ENCODE measurements at places on chromosomes 2 and 18.

DNA sequence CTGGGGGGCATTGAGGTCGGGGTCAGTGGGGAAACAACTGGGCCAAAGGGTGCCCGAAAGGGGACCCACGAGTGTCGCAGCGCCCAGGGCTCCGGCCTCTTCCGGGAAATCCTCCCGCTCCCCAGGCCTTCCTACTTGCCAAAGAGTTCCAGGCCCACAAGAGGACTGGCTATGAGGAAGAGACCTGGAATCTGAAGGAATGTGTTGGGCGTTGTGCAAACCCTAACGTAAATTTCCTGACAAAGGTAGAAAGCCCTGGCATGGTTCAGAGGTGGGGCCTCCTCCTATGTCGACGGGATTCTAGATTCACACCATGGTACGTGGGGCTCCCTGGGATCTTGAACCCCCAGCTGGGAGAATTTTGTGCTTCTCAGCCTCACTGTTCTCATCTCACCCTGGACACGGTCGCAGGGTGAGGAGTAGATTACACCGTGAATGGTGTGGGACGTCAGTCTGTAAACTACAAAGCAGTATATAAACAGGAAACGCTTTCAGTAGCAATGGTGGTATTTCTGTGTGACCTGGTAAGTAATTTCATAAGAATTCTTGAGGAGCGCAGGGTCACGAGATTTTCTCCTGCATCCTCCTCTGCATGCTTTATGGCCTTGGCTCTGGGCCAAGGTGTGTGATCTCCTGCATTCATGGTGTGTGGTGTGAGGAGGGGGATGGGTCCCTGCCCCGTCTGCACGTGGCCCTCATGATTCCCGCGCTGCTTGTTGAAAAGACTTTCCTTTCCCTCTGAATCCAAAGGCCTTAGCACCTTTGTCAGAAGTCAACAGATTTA lies 868 bp downstream of the HSBP1L1 start:
- no peak for DNase-seq

DNA sequence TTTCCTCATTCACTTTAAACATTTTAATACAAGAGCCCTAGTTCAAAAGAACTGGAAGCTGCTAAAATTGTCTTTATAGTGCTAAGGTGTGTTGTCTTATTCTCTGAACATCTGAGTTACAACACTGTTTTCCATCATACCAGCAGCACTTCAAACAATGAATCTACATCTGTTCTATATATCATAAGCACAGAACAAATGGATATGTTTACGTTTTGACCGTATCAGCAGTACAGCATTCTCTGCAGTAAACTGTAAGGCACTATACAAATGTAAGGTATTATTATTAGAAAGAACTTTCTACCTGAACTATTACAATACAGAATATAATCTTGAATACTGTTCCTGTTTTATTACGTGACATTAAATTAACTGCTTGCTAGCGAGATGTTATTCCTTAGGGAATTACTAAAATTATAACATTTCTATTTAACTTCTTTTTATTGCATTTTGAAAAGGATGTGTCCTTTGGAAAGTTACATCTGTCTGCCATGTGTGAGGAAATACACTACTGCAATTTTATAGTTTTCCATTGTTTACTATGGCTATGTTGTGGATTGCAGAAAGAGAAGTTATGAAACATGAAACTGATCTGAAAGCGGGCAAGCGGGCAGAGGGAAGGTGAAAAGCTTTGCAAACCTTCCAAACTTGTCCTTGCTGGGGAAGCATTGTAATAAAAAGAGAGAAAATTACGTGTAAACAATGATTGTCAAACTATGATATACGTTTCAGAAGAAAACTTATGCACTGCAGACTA lies 13.7 kb downstream of the NCKAP1 start:
- DNase-seq = no peak

DNA sequence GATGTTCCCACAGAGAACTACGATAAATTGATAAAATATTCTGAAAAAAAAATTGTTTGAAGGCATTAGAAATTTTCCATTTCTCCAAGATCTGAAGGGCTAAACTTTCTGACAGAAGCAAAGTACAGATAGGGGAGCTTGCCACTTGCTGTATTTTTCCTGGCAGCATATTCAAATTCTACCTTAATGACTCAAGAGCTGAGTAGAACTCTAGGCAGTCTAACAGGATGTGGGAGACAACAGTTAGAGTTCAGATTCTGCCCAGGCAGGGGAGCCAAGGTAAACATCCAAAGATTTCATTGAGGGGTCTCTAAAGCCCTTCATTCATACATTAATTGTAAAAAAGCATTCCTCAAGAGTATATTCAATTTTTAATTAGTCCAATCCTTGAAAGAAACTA lies 46.0 kb upstream of the RIT2 start:
- no peak for DNase-seq

DNA sequence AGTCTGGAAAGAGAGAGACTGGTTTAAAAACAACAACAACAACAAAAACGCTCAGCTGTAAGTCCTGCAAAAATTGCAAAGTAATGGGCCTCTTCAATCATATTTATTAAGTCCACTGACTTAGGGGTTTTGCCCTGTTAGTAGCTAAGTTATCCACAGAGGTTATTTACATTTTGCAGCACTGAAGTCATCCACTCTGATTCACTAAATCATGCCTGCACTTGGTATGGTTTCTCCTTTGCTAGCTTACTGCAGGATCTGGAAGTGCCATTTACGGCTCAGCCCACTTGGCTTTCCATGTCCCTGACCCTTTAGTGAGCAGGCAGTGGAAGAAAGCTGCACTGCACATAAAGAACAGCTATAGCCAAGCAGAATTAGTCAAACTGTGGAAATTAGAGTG lies 484.4 kb downstream of the NRXN1 start:
- DNase-seq = no peak

DNA sequence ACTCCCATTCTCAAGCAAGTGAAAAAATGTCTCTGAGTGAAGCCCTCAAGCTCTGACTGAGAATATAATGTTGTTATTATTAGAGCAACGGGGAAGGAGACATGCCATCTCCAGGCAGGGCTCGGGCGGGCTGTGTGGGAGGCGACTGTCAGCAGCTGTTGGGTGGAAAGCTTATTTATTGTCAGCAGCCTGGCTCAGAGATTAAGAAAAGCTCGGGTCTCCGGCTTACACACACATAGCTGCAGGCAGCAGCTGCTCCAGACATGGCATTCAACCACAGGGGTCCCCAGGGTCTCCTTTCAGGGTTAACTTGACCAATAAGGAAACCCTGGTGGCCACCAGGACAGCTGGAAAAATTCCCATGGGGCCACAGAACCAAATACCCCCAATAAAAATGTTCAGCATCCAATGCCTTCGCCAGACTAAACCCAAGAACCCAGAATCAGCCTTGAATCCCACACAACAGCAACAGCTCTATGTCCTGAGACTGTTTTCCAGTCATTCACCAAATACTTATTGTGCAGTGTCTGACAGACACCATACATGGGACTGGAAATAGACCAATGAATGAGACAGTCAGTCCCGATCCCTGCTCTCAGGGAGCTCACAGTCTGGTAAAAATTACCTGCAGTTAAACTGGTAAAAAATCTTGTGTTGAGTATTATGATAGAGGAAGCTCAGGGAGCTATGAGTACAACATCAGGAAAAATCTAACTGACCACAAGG lies 70.5 kb upstream of the RTN4 start:
- DNase-seq = no peak

DNA sequence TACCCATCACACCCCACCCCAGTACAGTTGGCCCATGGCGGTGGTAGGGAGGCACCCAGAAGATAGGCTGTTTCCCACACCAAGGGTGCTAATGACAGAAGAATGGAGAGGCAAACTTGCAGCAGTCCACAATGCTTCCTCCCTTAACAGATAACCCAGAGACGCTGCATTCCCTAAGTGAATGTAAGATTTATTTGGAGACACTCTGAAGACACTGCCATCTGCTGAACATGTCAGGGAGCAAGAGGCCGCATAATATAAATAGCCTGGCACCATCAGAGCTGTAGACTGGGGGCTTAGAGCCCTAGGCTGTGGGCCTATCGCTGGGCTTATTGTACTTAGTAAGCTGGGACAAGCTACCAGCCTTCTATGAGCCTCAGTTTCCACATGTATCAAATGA lies 2.2 kb upstream of the IWS1 start:
- no peak for DNase-seq
